ENCODE measurements at places on chromosomes 13 and 19.
A peak's percentile ranks its signal among the peaks of the same experiment; 100 is the strongest.

DNA sequence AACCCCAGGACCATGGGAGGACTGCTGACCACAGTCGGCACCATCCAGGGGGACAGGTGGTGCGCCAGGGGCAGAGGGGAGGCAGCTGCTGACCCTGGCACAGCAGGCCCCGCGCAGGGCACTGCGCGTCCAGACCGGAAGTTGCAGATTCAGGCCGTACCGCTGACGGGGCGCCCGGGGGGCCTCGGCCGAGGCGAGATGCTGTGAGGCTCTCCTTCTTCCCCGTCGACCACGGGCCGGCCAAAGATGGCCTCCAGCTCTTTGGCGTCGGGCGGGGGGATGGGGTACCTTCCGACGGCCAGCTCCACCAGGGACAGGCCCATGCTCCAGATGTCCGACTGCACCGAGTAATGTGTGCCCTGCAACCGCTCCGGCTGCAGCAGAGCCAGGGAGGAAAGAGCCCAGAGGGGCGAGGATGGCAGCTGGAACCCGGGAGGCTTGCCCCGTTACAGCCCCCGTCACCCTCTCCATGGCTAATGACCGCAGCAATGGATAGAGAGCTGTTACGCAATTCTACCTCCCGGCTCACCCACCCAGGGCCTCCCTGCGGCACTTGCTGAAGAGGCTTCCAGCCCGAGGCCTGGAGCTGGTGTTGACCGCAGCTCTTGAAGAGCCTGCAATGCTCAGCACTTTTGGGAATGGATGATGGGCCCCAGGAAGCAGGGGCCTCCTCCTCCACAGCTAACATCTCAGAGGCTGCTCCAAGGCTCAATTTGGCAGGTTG, 24.7 kb downstream of the MAP2K2 start:
- DNase-seq: no peak

DNA sequence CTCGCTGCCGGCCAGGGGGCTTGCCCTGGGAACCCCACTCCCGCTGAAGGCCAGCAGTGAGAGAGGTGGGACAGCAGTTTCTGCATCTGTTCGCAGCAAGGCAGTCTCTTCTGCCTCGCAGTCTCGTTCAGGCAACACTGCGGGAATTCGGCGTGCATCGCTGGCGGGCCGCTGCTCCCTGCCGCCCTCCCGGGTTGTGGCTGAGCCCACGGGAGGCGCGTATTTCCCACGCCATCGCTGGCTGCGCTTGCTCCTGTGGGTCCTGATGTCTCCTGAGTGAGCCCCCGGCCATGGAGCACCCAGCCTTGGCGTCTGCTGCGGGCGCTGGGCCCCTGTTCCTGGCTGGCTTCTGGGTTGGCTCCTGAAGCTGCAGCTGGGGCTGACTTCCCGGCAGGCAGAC, 227.9 kb downstream of the TEX29 start:
- no peak for DNase-seq

DNA sequence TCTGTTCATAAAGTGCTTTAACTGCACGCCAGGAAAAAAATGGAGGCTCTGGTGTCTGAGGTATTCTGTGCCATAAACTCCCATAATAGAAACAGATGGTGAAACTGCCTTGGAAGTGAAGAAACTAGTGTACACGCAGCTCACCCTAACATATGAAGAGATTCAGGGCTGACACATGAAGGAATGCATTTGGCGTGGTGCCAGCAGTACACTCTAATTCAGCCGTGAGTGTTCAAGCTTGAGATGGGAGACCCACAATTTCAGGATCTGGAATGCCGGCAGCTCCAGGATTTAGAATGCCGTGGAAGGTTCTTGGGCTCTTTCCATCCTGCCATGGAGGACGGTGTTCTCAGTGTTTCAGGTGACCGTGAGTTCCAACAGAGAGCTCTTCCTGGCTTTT, 478.4 kb downstream of the TSHZ3 start:
- peak; percentile 4 for DNase-seq

GRCh38 chr19:39953915-39954314, 17.1 kb upstream of the PSMC4 start:
- no peak for DNase-seq

GRCh38 chr13:98657506-98658085, 80.7 kb upstream of the STK24 start:
- no peak for DNase-seq

DNA sequence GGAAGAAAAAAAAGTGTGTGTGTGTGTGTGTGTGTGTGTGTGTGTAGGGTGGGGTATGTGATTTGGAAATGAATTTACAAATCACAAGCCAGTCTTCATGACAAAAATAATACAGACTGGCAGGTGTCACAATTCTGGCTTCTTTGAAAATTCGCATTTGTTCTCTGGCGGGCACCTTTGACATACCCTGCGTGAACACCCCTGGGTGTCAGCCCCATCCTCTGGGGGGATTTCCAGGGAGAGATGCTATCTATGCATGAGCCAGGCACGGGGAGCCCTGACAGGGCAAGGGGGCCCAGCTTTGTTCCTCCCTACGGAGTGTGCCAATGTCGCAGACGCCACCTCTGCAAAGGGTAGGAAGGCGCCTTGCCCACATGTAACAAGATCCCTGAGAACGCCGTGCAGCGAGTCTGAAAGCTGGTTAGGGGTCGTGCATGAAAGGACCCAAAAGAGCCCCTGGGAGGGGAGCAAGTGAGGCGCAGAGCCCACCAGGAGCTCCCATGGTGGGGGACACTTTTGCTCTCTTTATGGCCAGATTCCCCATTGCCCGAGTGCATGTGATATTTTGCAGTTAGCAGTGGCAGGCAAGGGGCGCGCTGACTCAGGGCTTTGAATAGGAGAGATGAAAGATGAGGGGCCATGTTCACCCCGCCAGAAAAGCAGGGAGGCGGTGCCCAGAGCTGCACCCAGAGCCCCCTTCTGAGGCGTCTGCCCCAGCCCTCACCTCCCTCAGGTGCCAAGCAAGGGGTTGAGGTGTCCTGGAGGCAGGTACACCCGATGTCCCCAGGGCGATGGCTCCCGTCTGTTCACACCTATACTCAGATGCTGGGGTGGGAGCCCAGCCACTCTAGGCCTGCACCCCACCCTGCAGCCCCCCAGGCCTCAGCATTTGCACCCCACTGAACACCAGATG, 45.3 kb downstream of the KLF2 start:
- no peak for DNase-seq

DNA sequence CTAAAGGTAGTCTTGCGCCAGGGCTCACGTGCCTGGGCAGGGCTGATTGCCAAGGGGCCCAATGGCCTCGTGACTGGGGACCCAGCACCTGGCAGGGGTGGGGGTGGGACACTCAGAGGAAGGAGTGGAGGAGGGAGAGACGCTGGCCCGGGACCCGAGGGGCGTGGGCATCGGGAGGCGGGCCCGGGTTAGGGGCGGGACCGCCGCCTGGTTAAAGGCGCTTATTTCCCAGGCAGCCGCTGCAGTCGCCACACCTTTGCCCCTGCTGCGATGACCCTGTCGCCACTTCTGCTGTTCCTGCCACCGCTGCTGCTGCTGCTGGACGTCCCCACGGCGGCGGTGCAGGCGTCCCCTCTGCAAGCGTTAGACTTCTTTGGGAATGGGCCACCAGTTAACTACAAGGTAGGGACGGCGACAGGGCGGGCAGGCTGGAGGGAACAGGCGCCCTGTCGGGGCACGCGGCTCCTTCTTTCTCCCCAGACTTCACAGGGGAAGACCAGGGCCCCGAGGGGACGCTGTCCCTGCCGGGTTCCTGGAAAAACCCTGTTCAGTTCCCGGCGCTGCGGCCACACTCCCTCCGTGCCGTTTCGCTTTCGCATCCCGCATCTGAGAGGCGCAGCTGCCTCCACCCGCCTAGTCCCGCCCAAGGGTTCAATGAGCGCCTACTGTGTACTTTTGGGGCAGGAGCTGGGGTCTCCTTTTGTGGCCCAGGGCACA, at the start of gene IFI30:
TSS of gene IFI30 (plus strand) at position 242 of the 717 bp plus-strand sequence. CDS start at position 271, 29 bp downstream.
- peak; percentile 89 for DNase-seq

DNA sequence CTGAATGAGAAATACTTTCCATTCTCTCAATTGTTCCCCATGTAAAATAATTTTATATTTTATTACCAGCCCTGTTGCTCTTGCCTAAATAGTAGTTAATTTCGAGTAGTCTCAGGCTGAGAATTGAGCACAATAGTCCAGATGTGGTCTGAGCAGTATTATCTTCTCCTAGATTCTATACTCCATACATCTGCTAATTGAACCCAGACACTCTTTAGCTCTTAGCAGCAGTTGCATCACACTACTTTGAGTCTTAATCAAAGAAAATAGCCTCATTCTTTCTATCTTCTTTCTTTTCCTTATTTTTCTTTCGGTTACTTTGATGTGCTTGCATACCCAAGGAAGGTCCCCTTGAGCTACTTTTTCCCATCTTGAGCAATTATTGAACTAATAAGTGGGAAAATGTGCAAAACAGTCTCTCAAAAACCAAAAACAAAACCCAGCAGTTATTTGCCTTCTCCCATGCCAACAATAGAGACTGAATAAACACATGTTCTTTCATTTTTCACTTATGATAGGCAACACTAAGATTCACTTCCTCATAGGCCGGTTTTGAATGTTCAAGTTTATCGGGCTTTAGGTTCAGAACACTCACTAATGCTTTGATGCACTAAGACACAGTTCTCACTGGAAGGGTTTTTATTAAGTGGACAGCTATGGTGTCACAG, 204.5 kb downstream of the POU4F1 start:
- no peak for DNase-seq

DNA sequence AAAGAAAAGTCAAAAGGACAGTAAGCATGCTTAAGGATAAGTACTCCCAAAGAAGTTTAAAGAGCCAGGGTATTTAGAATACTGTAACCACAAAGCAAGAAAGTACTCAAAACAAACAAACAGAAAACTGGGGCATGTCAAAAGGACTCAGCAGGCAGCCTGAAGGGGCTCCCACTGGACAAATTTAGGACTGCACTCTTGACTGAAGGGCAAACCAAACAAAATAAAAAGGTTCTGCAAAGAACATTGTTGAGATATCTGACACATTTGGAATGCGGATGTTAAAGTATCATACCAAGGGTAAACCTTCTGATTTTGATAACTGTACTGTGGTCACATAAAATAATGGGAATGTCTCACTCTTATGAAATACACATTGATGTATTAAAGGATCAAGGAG, 157.4 kb downstream of the TNFSF13B start:
- no peak for DNase-seq

DNA sequence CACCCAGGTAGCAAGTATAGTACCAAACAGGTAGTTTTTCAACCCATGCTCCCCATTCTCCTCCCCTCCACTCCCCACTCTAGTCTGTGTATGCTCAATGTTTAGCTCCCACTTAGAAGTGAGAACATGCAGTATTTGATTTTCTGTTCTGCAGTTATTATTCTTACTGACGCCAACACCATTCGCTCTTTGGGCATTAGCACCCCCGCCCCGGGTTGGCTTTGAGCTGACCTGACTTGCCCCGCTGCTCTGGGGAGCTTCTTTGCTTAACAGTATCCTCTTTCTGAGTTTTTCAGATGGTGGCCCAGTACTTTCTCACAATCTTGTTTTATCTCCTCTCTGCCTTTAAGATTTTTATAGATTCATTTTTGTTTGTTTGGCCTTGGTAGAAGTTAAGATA, 138.7 kb downstream of the CRYL1 start:
- DNase-seq: no peak

Data from H9 (cell line).